Breast epithelium (tissue), 4 donors: ENCODE measurements at places on chromosomes 1 and 21.

DNA sequence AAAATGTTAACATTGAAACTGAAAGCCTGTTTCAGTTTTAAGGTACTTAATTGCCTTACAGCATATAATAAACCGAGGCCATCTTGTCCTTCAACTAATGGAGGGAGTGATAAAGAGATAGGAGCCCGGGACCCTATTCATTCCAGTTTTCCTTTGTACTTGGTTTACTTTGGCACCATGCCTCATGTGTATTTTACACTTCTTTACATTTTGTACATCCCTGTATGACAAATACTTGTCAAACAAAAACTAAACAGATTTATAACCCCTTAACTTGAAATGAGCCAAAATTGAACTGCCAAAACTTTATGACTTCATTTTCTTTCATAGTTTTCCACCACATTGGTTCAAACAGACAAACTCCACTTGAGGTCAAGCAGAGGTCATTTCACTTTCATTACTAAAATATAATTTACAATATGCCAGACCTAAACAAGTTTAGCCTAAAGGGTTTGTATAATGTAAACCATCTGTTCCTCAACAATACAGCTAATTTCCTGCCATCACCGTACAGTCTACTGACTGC lies 30.9 kb upstream of the UBE2U start:
- no peaks in the 10 kb centered on the region for H3K4me1 ChIP-seq
- H3K27ac ChIP-seq: peak overlapping the region; percentile 67
- no peak overlapping the region for H3K4me3 ChIP-seq
- H3K27me3 ChIP-seq: no peaks in the 10 kb centered on the region
- no peak for DNase-seq

DNA sequence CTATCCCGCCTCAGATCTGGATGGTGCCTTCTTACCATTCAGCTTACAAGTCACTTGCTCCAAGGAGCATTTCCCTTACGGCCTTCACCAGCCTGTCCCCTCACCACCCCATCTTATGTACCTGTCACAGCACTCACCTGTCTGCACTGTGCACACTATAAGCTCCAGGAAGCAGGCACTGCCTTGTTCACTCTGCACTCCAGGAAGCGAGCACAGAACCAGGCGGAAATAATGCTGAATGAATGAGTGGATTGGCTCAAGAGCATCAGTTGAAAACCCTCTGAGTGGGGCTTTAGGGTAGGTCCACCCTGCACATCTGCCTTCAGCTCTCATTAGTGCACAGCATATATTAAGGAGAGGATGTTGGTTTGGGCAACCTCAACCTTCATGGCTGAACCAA lies 8.9 kb upstream of the RYR2 start:
- no peak overlapping the region for H3K27ac ChIP-seq
- no peak for DNase-seq
- no peaks in the 10 kb centered on the region for H3K27me3 ChIP-seq
- no peak overlapping the region for H3K4me3 ChIP-seq
- no peaks in the 10 kb centered on the region for H3K4me1 ChIP-seq

GRCh38 chr1:9429342-9429711 lies 109.9 kb upstream of the SLC25A33 start:
- H3K4me1 ChIP-seq: peaks cover 3% of the 10 kb centered on the region
- no peaks in the 10 kb centered on the region for H3K27me3 ChIP-seq
- peak overlapping the region; percentile 94 for H3K27ac ChIP-seq
- H3K4me3 ChIP-seq: peak overlapping the region; percentile 59
- DNase-seq: no peak

GRCh38 chr1:223345720-223346119 lies 18.3 kb downstream of the SUSD4 start:
- no peak overlapping the region for H3K4me3 ChIP-seq
- DNase-seq: no peak
- no peaks in the 10 kb centered on the region for H3K27me3 ChIP-seq
- no peaks in the 10 kb centered on the region for H3K36me3 ChIP-seq

DNA sequence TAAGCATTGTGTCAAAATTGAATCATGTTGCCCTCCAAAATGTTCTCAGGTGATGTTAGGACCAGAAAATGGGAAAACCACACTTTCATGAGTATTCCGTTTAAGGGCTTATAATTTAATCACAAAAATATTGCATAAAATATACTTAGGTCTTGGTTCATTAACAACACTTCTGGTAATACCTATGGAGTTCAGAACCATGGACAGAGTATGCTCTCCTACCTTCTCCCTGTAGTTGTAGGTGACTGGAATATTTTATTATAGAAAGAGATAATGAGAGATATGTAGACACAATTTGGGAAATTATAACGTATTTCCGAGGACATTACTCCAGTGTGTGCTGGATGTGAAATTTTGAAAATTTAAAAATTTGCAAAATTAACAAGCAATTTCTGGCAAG lies 232.5 kb downstream of the NCAM2 start:
- H3K4me1 ChIP-seq: no peaks in the 10 kb centered on the region
- no peaks in the 10 kb centered on the region for H3K27me3 ChIP-seq
- H3K36me3 ChIP-seq: no peaks in the 10 kb centered on the region
- H3K27ac ChIP-seq: no peak overlapping the region
- DNase-seq: no peak
- no peak overlapping the region for H3K4me3 ChIP-seq

DNA sequence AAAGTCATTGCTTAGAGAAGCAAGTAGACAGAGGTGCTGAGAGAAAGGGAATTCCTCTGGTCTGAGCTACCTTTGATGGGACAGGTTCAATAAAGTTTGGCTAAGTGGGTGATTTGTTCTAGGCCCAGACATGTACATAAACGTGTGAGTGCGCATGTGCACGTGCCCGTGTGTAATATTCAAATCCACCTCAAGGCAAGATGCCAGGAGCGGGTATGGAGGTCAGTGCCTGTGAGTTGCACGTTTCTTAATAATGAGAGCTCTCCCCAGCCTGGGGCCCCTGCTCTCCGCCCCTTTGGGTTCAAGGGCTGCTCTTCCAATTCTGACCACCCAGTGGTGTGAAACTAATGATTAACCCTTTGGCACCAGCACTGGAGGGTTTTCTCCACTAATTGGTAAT lies 53.8 kb upstream of the LMO4 start:
- H3K36me3 ChIP-seq: no peaks in the 10 kb centered on the region
- H3K4me1 ChIP-seq: no peaks in the 10 kb centered on the region
- no peak for DNase-seq
- no peaks in the 10 kb centered on the region for H3K27me3 ChIP-seq

- no peaks in the 10 kb centered on the region for H3K27me3 ChIP-seq
- no peak overlapping the region for H3K27ac ChIP-seq
- H3K36me3 ChIP-seq: no peaks in the 10 kb centered on the region
These were observed 713.3 kb upstream of the ADAMTS5 start for GRCh38 chr21:27680181-27680580.

DNA sequence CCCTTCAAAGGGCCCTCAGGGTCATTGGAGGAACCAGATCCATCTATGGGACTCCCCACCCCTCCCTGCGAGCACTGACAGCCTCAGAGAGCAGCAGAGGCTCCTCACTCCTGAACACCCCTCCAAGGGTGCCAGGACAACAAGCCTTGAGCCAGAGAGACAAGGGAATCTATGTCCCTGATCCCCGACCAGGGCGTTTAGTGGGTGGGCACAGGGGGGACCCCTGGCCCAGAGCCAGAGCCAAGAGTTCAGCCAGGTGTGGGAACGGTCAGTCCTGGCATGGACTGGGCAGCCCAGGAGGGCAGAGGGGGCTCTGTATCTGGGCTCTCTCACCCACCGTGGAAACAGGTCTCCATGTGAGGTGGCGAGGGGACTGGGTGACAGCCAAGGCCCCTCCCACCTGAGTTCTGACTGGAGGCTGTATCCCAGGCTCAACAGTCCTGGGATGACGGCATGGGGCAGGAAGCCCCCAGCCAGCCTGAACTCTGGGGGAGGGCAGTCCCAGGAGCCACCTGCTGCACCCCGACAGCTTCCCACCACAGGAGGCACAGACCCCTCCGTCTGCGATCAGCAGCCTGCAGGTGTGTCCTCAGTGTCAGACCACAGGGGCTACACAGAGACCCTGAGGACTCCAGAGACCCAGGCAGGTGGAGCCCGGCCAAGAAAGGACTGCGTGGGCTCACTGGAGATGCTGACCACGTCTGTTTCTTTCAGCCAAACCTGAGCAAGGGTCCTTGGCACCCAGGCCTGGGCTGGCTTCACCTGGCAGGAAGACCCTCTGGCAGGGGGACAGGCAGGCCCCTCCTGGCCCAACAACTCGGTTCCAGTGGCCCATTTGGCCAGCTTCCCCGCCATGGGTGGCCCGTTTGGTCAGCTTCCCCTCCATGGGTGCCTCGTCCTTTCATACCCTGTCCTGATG lies 11.2 kb upstream of the SRARP start:
- H3K27me3 ChIP-seq: no peaks in the 10 kb centered on the region
- no peak for DNase-seq
- H3K36me3 ChIP-seq: no peaks in the 10 kb centered on the region

GRCh38 chr21:32549440-32549839 lies 35.9 kb downstream of the TCP10L start:
- no peaks in the 10 kb centered on the region for H3K4me1 ChIP-seq
- no peak for DNase-seq
- H3K4me3 ChIP-seq: no peak overlapping the region
- no peaks in the 10 kb centered on the region for H3K27me3 ChIP-seq
- no peak overlapping the region for H3K27ac ChIP-seq

DNA sequence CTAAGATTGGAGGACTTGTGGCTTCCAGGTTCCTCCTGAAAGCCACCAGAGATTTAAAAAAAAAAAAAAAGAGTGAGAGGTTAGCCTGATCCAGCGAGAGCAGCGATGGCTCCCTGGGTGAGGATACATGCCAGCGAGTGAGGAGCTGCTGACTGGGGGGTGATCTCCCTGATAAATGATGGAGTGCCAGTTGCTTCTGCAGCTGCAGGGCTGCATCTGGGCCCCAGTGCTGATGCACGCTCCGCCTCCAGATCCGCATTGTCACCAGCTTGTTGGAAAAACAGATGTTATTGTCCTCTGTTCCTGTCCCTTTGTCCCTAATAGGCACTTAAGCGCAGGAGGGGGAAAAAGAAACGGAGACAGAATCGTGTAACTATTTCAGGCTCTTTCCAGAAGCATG lies 28.6 kb downstream of the UBIAD1 start:
- no peak overlapping the region for H3K27ac ChIP-seq
- DNase-seq: no peak
- no peaks in the 10 kb centered on the region for H3K36me3 ChIP-seq
- H3K4me3 ChIP-seq: no peak overlapping the region

GRCh38 chr1:205920159-205920558 lies 23.1 kb downstream of the SLC26A9 start:
- no peak for DNase-seq
- no peaks in the 10 kb centered on the region for H3K27me3 ChIP-seq
- H3K36me3 ChIP-seq: no peaks in the 10 kb centered on the region
- H3K4me1 ChIP-seq: no peaks in the 10 kb centered on the region
- H3K27ac ChIP-seq: no peak overlapping the region

DNA sequence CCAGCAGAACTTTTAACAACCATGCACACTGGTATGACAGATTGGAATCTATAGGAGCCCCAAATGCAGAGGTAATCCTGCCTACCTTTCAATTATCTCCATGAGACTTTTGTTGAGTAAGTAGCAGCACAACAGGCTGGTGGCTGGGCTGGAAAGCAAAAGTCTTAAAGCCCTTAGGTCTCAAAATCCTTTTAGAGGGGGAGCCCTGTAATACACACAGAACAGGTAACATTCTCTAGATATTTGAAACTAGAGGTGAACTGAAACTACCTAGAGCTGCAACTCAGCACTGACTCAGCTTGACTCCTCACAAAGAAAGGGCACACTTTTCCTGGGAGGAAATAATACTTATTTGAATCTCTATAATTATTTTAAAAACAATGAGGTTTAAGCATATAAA lies 71.5 kb downstream of the CLCA4 start:
- no peak overlapping the region for H3K27ac ChIP-seq
- H3K4me1 ChIP-seq: no peaks in the 10 kb centered on the region
- no peak for DNase-seq
- no peak overlapping the region for H3K4me3 ChIP-seq
- no peaks in the 10 kb centered on the region for H3K36me3 ChIP-seq

DNA sequence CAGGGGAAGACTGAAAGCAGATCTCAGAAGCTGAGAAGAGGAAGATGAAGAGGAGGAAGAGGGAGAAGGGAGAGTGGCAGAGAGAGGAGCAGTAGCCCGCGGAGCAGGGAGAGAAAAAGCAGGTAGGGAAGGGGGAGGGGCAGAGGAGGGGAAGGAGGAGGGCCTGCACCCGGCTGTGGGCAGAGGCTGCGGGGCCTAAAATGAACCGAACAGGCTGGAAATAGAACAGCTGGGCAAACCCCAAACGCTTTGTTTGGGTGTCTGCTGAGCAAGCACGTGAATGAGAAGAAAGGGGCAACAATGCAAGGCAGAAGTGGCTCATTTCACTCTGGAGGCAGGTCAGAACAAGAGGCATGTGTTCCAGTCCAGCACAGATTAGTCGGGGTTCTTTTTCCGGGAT lies 33.5 kb downstream of the KCNC4 start:
- H3K4me1 ChIP-seq: peaks cover 7% of the 10 kb centered on the region
- no peaks in the 10 kb centered on the region for H3K36me3 ChIP-seq
- peak; percentile 6 for DNase-seq
- no peak overlapping the region for H3K27ac ChIP-seq
- H3K27me3 ChIP-seq: no peaks in the 10 kb centered on the region

GRCh38 chr21:45366931-45367401 lies 38.0 kb upstream of the COL18A1 start:
- H3K27me3 ChIP-seq: no peaks in the 10 kb centered on the region
- peaks cover 6% of the 10 kb centered on the region for H3K4me1 ChIP-seq
- H3K4me3 ChIP-seq: no peak overlapping the region
- no peaks in the 10 kb centered on the region for H3K36me3 ChIP-seq
- no peak for DNase-seq
- H3K27ac ChIP-seq: peak overlapping the region; percentile 97

DNA sequence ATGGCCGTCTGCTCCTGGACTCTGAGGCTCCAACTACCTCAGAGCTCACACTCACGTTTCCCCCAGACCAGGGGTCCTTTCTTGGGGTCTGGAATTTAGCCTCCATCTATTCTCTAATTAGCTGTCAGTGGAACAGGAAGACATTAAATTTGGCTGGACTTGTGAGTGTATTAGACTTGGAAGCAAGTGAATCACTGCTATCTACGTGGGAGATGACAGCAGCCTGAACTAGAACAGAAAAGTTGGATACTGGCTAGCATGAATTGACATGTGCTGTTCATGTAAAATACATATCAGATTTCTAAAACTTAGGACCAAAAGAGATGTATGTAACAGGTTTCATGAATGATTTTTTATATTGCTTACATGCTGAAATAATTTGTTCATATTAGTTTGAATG lies 28.0 kb downstream of the TAF5L start:
- peaks cover 7% of the 10 kb centered on the region for H3K36me3 ChIP-seq
- no peak overlapping the region for H3K4me3 ChIP-seq
- DNase-seq: no peak
- H3K27me3 ChIP-seq: no peaks in the 10 kb centered on the region
- H3K4me1 ChIP-seq: no peaks in the 10 kb centered on the region
